HuH-7 (cell line): ENCODE measurements at places on chromosomes 2 and 18.

DNA sequence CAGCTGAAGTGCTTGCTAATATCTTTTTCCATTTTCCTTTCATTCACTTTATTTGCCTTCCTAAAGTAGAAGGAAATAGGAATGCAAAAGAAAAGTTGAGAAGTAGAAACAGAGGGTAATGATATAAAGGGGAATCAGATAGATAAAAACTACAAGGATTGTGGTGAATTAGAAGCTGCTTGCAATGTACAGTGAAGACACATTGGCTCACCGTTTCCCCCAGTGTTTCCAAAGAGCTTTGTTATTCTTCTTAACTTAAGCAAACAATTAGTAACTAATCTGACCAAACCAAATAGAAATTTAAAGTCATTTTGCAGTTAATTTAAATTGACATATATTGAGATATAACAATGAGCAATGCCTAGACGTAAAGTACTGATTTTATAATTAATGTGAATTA, 63.4 kb downstream of the RELCH start:
- no peak for DNase-seq

GRCh38 chr18:69763002-69763401, 184.7 kb downstream of the CD226 start:
- DNase-seq: no peak

DNA sequence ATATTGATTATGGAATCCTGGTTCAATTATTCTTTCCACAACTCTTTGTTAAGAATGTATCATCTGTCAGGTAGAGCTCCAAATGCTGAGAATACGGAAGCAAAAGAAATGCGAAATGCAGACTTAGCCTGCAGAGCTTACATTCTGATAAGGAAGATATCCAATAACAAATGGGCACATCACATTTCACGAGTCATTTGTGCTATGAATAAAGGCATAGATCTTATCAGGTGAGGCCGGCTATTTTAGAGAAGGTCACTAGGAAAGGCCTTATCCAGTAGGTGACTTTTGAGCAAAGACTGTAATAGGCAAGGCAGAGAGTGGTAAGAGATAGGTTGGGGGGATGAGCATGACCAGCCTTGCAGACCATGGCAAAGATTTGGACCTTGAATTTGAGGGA, 174.3 kb upstream of the SERPINE2 start:
- no peak for DNase-seq

- DNase-seq: no peak
Observed at GRCh38 chr2:212723226-212723625, 184.6 kb upstream of the ERBB4 start.

- no peak for DNase-seq
Observed at GRCh38 chr2:228916416-228917090, 354.5 kb downstream of the PID1 start.

GRCh38 chr2:36339607-36340218, 15.9 kb upstream of the CRIM1 start:
- no peak for DNase-seq
